ENCODE measurements at places on chromosomes 2 and 18. TPM values are rescaled to one million over a fixed set of nuclear protein-coding genes. Genes with fewer than 3 reads are reported as not detected.

KCNJ13 gene
- total RNA-seq: not detected

SIX3 gene
- not detected for total RNA-seq

DHRS9 gene
- total RNA-seq: not detected

CD207 gene
- not detected for total RNA-seq

HOXD10 gene
- 2.0 TPM for total RNA-seq

CLEC4F gene
- total RNA-seq: 0.18 TPM

PROKR1 gene
- total RNA-seq: not detected

ZNF804A gene
- total RNA-seq: 0.82 TPM

MERTK gene
- total RNA-seq: 10.3 TPM

MATN3 gene
- 3.6 TPM for total RNA-seq

STPG4 gene
- not detected for total RNA-seq

EVA1A gene
- 114 TPM for total RNA-seq

UBR3 gene
- 18.5 TPM for total RNA-seq

MBD2 gene
- 21.7 TPM for total RNA-seq

CFC1 gene
- total RNA-seq: not detected

CROCC2 gene
- not detected for total RNA-seq

CCDC102B gene
- 8.2 TPM for total RNA-seq

GPR155 gene
- 3.8 TPM for total RNA-seq

G6PC2 gene
- not detected for total RNA-seq

SEPTIN2 gene
- 458 TPM for total RNA-seq

IL36B gene
- not detected for total RNA-seq

TYMS gene
- 37.0 TPM for total RNA-seq

ICOS gene
- not detected for total RNA-seq

ABCG5 gene
- not detected for total RNA-seq

CRYGD gene
- total RNA-seq: not detected

DPP10 gene
- total RNA-seq: not detected

PIEZO2 gene
- 100.0 TPM for total RNA-seq

DPYSL5 gene
- total RNA-seq: not detected

TRIM43B gene
- total RNA-seq: not detected

TRPM8 gene
- not detected for total RNA-seq

POMC gene
- total RNA-seq: 0.58 TPM

PLGLB2 gene
- total RNA-seq: 0.99 TPM

UPP2 gene
- total RNA-seq: not detected
